ENCODE measurements at places on chromosomes 16 and 17.

- no peak for DNase-seq
These were observed 30.3 kb upstream of the RCVRN start for GRCh38 chr17:9935408-9935807.

DNA sequence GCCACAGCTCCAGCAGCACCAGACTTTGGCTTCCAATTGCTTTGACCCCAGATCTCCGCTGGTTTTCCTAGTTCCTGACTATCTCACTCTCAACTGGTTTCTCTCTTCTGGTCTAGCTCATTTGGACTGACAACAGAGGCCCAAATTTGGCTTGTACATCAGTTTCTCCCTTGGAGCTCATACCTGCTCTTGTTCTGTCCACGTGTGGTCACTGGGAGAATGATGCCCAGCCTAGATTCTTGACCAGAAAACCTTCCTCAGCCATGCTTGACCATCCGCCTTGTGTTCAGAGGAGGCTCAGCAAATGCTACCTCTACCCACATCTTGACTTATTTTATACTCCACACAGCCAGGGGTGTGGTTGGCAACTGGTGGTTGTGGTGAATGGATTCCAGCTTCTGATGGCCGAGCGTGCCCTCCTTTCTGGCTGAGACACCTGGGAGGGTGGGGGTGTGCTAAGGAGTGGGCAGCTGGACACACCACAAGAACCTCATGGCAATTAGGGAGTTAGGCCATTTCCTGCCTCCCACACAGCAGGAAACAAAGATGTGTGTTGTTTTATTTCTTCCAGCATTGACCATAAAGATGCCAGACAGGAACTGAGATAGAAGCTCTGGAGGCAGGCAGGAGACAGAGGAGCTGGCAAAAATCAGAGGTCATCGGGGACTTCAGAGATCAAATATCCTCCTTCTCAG is 93.8 kb upstream of the FAM20A start:
- no peak for DNase-seq

DNA sequence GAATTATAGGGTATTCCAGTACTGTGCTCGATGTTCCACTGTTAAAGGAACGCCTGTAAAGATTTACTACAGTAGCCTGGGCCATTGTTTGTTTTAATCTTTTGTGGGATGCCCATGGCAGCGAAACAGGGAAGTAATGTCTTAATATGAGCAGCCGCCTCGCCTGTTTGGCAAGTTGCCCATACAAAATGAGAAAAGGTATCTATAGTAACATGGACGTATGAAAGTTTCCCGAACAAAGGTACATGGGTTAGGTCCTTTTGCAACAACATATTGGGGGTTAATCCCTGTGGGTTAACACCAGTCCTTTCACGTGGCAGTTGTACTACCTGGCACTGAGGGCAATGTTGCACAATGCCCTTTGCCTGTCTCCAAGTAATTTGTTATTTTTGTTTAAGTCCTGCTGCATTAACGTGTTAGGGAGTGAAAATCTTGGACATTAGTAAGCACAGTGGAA is 21.1 kb upstream of the TMC5 start:
- DNase-seq, result no peak

- DNase-seq, result no peak
These were observed 160.6 kb downstream of the CYLD start for GRCh38 chr16:50902457-50902856.

DNA sequence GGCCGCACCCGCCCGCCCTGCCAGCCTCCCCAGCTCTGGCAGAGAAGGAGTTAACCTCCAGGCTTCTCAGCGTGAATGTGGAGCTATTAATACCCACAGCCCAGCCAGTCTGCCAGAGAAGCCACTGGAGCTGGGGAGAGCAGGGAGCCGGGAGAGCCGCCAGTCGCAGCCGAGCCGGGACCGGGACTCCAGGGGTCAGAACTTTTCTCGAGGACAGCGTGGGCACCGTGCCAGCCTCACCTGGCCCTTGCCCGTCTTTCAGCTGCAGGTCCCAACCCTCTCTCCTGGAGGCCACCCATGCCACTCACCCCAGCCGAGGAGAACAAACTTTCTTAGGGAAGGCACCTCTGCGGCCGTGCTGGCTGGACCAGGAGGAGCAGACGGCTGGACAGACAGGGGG is 33.8 kb upstream of the SBK1 start:
- DNase-seq, result no peak

DNA sequence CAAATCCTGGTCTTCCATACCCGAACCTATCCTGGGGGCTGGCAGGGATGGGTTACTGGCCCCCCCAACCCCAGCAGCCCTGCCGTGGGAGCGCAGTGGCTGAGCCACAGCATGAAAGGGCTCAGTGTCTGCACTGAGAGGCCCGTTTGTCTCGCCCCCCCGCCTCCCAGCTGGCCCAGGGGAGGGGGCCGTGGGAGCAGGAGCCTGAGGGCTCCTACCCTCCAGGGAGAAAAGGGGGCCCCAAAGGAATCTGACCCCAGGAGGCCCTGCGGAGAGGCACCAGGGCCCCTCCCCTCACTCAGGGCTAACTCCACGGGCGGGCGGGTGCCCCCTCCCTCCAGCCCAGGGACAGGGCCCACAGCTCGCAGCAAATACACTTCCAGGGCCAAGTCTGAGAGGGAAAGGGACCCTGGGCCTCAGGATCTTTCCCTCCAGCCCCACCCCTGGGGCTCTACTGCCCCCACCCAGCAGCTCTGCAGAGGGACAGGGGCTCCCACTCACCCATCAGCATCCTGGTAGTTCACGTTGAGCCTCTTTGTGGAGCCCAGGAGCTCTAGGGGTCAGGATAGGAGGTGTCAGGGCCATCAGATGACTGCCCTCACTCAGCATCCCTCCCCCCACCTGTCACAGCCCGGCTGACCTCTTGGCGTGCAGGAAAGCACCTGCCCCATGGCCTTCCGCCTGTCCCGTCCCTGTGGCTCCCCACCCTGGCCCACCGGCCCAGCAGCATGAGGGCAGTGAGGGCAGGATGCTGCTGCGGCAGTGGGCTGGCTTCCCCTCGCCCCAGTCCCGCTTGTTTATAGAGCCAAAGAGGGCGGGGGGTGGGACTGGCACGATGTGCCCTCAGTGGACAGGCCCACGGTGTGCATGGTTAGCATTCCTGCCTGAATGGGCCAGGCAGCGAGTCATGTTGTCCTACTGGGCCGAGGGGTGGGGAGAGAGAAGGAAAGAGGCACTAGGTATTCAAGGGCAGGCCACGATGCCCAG is 7.3 kb downstream of the CASKIN2 start:
- DNase-seq, result no peak

DNA sequence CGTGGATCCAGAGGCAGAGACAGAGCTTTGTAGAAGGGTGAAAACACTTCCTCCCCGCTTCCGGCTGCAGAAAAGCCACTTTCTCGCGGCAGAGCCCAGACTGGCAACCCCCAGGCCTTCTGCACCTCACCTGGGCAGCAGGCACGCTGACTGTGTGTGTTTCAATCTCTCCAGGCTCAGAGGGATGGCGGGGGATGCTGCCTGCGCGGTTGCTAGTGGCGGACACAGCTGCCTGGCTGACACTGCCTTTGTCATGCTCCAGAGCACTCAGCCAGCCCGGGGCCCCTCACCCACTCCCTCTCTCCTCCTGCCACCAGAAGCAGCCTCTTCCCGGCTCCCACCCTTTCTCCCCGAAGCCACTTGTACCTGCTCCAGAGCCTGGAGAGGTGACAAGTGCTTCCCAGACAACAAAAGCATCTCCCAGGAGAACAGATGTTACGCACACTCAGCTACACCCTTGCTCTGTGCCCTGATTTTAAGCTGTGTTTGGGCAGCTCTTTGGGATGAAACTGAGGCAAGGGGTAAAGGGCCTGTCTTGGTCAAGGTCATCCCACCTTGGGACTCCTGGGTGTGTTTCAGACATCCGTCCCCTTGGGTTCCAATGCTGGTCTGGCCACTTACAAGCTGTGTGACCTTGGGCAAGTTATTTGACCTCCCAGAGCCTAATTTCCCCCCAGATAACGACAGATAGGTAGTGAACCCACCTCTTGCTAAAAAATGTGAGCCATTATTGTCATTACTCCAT is 9.2 kb upstream of the GLIS2 start:
- DNase-seq, result no peak

GRCh38 chr17:27563532-27563931 is 67.5 kb upstream of the LGALS9 start:
- DNase-seq, result no peak

DNA sequence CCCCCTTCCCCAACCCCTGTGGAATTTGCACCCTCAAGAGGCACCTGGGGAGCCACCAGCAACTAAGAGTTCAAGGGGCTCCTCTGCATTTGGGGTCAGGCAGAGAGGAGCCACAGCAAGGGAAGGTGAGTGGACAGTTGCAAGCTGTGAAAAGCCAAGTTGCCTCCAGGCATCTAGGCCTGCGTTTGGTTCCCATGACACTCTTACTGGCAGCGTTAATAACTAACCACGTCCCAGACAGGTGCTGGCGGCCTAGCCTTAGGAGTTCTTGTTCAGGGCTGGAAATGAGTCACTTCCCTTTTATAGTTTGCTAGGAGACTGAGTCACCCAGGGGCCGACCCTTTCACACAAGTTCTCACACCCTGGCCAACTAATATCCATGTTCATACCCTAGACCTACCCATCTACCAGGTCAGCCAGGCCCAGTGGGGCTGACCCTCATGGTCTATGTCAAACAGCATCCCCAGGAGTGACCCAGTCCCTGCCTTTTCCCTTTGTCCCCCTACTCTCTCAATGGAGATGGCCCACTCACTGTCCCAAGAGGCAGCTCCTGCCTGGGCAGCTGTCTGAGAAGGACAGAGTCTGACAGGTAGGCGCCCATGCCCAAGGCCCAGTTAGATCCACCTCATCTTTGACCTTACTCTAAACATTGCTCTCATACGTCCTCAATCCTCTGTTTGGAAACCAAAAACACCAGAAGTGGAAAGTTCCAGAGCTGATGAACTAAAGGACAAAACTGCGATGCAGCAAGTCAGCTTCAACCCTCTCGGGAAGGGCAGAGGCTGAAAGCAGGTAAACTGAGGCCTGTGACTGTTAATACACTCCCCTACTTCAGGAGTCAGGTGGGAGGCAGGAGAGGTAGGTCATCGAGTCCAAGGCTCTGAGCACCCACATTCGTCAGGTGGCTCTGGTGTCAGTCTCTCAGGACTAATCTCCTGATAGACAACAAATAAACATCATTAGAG is 300.6 kb downstream of the SOX9 start:
- no peak for DNase-seq

DNA sequence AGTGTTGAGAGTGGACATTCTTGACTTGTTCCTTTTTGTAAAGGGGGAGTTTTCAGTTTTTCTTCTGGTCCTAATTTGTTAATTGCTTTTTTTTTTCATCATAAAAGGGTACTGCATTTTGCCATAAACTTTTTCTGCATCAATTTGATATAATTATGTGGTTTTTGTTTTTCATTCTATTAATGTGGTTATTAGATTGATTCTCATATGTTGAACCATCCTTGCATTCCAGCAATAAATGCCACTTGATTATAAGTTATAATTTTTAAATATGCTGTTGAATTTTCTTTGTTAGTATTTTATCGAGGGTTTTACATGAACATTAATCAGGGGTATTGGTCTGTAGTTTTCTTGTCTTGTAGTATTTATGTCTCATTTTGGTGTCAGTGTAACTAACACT is 87.2 kb upstream of the SMIM36 start:
- DNase-seq, result no peak

Data from thoracic aorta (tissue), 2 donors.